ENCODE measurements at places on chromosomes 5 and 9. TPM values are rescaled to one million over a fixed set of nuclear protein-coding genes. Genes with fewer than 3 reads are reported as not detected.

DNA sequence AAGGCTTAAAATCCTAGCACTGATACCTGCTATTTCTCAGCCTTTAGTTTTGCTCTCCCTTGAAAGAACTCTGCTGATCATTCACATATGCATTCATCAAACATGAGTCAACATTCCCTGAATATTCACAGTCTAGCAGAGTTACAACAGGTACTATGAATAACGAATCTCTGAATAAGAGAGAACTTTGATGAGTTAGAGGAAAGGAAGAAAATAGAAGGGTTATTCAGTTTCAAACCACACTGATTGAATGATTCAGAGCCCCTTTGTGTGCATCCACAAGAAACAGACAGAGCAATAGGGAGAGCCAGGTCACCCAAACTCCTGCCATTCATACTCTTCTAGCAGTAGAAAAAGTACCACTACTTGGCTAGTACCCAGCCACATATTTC is 36.0 kb downstream of the FOXD1 start:
- peaks cover 5% of the 10 kb centered on the region for H3K4me1 ChIP-seq
- DNase-seq, result no peak
- H3K4me3 ChIP-seq, result no peak overlapping the region
- no peak overlapping the region for H3K27ac ChIP-seq
- H3K36me3 ChIP-seq, result no peaks in the 10 kb centered on the region

DNA sequence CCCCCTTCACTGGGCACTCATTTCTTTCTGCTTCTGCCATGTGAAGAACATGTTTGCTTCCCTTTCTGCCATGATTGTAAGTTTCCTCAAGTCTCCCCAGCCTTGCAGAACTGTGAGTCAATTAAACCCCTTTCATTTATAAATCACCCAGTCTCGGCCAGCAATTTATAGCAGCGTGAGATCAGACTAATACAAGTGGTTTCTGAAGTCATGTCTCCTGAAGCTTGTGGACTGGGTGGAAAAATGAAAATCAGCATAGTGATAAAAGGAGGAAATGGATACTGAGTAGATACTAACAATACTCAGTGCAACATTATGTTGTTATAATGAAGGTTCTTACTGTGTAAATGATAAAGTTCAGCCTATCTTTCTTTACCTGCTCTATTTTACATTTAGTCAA is 35.1 kb downstream of the NNT start:
- no peaks in the 10 kb centered on the region for H3K36me3 ChIP-seq
- H3K4me1 ChIP-seq, result no peaks in the 10 kb centered on the region
- H3K27ac ChIP-seq, result no peak overlapping the region
- H3K4me3 ChIP-seq, result no peak overlapping the region

The DNAH5 gene
- total RNA-seq, result 0.40 TPM

The ARHGEF28 gene
- 7.6 TPM for total RNA-seq

GRCh38 chr9:30172206-30172605 is 2212.2 kb upstream of the ACO1 start:
- H3K27me3 ChIP-seq, result no peaks in the 10 kb centered on the region
- H3K4me3 ChIP-seq, result no peak overlapping the region
- no peaks in the 10 kb centered on the region for H3K36me3 ChIP-seq
- no peak overlapping the region for H3K27ac ChIP-seq
- DNase-seq, result no peak

GRCh38 chr5:59236448-59236847 is 653.6 kb downstream of the RAB3C start:
- no peak overlapping the region for H3K27ac ChIP-seq
- H3K4me1 ChIP-seq, result peaks cover 4% of the 10 kb centered on the region
- no peaks in the 10 kb centered on the region for H3K27me3 ChIP-seq
- DNase-seq, result no peak

- no peak overlapping the region for H3K27ac ChIP-seq
- no peak overlapping the region for H3K4me3 ChIP-seq
- DNase-seq, result no peak
- no peaks in the 10 kb centered on the region for H3K4me1 ChIP-seq
- H3K27me3 ChIP-seq, result peaks cover 8% of the 10 kb centered on the region
- no peaks in the 10 kb centered on the region for H3K36me3 ChIP-seq
Observed at GRCh38 chr9:135167849-135168655, 80.6 kb downstream of the OLFM1 start.

DNA sequence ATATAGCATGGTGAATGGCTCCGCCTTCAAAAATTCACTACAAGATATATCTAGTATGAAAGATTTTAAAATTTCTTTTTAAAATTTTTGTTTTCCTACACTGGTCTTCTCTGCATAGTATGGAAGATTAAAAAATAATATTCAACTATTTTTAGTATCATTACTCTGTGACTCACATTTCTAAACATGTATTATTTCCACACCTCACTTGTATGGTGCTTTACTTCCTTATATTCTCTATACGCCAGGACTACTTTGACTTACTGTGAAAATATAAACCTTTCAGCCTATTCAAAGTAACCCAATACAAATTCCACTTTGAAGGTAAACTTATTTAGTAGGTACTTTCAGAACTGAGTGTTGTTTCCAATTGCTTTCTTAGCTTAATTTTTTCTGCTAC is 26.8 kb upstream of the TXNDC8 start:
- H3K36me3 ChIP-seq, result no peaks in the 10 kb centered on the region
- H3K27me3 ChIP-seq, result no peaks in the 10 kb centered on the region
- H3K27ac ChIP-seq, result no peak overlapping the region
- no peak for DNase-seq

GRCh38 chr9:100443781-100444768 is 17.1 kb downstream of the MSANTD3 start:
- no peak for DNase-seq
- H3K27me3 ChIP-seq, result no peaks in the 10 kb centered on the region
- no peak overlapping the region for H3K4me3 ChIP-seq

DNA sequence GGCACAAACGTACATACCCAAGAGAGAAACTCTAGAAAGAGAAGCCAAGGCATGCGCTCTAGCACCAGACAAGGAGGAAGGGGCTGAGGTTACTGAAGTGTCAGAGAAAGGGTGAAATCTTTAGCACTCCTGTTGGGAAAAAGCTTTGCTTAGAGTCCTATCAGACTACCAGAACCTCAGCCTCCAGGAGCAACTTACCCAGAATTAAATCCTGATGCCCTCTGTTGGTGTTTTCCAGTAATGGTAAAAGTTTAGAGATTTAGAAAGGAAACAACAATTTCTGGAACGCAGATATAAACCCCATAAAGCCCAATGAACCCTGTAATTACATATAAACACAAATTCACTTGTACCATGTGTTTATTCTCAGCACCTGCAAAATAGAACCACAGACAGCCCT is 33.2 kb upstream of the ASTN2 start:
- no peaks in the 10 kb centered on the region for H3K4me1 ChIP-seq
- H3K4me3 ChIP-seq, result no peak overlapping the region
- no peak overlapping the region for H3K27ac ChIP-seq
- no peak for DNase-seq

GRCh38 chr9:21121595-21122251 is 19.9 kb downstream of the IFNW1 start:
- no peaks in the 10 kb centered on the region for H3K27me3 ChIP-seq
- DNase-seq, result no peak
- H3K36me3 ChIP-seq, result no peaks in the 10 kb centered on the region

DNA sequence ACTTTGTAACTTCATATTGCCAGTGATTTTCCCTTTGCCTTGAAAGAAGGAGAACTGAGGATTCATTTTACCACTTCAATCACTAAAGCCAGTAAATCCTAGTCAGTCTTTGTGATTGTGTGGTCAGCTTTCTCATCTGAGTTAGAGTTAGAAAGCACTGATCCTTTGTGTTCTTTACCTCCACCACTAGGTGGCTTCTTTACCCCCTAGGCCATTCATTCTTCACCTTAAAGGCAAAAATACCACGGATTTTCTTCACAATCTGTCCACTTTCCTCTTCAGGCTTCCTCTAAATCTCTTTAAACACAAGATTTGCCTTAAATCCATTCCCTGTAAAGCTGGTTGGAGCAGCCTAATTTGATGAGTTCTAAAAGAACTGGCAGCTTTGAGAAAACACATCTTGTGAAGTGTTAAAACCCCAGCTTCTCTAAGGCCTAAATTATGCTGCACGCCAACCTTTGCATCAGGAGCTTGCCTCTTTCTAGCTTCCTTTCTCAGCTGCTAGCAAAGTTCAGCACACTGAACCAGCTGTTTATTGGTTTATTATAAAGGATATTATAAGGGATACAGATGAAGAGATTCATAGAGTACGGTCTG is 20.4 kb downstream of the BDP1 start:
- no peaks in the 10 kb centered on the region for H3K4me1 ChIP-seq
- H3K36me3 ChIP-seq, result no peaks in the 10 kb centered on the region
- H3K4me3 ChIP-seq, result no peak overlapping the region
- no peaks in the 10 kb centered on the region for H3K27me3 ChIP-seq

All from hepatocyte (in vitro differentiated cells).